T-helper 17 cell (primary cell): ENCODE measurements at places on chromosomes 6 and 20.

DNA sequence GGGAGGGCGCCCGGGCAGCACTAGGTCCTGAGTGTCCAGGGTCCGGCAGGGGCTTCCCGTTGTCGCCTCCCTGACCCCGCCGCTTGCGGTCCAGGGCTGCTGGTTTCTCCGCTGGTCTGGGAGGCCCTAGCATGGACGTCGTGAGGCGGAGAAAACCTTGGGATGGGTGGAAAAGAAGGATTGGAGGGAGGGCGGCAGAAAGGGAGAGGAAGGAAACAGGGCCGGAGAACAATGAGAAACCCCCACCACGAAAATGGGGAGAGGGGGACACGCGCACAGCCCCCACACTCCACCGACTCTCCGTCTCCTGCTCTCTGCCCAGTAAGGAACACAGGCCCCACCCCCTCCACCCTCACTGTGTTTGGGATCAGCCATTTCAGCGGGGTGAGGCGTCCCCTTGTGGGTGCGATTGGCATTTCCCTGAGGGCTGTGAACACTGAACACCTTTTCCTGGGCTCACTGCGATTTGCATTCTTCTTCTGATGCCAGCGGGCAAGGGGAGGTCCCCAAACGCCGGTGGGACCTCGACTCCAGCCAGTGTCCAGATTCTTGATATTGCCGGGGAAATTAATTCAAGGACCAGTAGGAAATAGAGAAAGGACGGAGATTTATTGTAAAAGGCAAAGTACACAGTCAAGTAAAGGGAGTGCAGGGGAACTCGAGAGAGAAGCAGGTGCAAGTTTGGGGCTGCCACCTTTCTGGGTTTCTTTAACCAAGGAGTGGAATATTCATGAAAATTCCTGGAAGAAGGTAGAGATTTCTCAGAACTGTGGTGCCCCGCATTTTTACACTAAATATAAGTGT, 3.3 kb upstream of the RAET1G start:
- peak; percentile 52 for DNase-seq

- no peak for DNase-seq
Observed at GRCh38 chr6:13702809-13703302, 8.8 kb downstream of the RANBP9 start.

DNA sequence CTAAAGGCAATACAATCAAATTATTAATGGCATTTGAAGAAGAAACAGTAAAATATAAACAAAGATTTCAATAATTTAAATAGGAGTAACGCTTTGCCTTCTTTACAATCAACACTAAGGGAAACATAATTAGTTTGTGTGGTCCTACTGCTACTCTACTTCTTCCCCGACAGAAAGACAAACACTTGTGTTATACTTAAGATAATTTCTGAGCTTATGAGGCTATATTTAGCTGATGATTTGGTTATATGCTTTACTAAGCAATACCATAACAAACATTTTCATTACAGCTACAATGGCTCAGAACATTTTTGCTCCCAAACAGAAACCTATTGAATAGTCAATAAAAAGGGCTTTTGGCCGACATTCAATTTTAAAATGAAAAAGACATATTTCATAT, 1217.2 kb upstream of the GJE1 start:
- DNase-seq = no peak

GRCh38 chr6:92110403-92110802, 1309.0 kb downstream of the EPHA7 start:
- DNase-seq = no peak

GRCh38 chr20:4216866-4217265, 201.5 kb upstream of the RNF24 start:
- no peak for DNase-seq

DNA sequence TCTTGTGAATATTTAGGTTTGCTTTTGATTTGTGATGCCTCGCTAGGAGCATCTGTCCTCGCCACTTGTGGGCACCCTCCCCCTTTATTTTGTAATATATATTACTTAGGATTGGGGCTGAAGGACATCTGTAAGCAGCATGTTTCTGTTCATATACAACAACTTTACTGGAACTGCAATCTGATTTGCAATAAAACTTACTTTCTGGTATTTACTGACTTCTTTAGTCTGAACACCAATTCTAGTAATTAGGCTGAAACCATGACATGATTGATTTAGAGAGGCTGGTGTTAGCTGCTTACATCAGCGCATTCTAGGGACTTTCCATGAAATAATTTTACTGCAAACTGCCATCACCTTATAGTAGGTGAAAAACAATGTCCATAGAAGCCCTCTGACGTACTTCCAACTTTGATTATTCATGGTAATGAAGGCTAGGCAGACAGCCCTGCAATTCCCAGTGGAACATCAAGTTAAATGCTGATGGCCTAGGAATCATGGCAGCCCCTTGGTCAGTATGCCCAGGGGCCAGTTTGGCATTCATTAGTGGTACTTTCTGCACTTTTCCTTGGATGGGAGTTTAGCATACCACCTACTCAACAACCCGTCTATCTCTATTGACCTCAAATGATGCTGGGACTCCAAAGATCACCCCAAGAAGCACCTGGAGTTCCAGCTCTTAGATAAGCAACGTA, 132.9 kb upstream of the MCHR2 start:
- DNase-seq = no peak

GRCh38 chr20:58987790-58988564, 6.9 kb downstream of the NELFCD start:
- DNase-seq = no peak

DNA sequence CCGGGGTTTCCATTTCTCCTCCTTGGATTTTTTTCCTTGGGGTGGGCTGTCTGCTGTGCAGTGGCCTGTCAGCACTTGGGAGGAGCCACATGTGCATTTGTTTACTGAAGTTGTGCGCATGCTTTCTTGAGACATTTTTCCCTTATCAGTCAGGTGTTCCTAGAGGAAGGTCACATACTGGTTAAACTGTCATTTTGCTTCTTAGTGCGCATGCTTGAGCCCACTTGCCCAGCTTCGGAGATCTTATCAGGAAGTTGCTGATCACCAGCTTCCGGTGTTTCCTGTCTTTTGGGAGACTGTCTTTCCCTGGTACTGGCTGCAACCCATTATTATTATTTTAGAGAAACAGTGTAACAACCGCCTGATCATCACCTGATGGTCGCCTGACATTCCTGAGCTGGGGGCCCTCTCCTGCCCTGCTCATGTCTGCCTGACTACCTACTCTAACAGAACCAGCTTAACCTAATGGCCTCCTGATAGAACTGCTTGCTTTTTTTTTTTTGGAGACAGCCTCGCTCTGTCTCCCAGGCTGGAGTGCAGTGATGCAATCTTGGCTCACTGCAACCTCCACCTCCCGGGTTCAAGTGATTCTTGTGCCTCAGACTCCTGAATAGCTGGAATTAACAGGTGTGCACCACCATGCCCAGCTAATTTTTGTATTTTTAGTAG, 378 bp upstream of the ERVFRD-1 start:
- DNase-seq = no peak
